H1 (cell line): ENCODE measurements at places on chromosomes 6 and 20.

- DNase-seq = no peak
These were observed 35.0 kb downstream of the ARMC2 start for GRCh38 chr6:108883172-108883571.

- no peak for DNase-seq
These were observed 66.5 kb upstream of the PIM1 start for GRCh38 chr6:37103169-37104039.

- no peak for DNase-seq
These were observed 84.9 kb upstream of the NRN1 start for GRCh38 chr6:6091608-6092002.

DNA sequence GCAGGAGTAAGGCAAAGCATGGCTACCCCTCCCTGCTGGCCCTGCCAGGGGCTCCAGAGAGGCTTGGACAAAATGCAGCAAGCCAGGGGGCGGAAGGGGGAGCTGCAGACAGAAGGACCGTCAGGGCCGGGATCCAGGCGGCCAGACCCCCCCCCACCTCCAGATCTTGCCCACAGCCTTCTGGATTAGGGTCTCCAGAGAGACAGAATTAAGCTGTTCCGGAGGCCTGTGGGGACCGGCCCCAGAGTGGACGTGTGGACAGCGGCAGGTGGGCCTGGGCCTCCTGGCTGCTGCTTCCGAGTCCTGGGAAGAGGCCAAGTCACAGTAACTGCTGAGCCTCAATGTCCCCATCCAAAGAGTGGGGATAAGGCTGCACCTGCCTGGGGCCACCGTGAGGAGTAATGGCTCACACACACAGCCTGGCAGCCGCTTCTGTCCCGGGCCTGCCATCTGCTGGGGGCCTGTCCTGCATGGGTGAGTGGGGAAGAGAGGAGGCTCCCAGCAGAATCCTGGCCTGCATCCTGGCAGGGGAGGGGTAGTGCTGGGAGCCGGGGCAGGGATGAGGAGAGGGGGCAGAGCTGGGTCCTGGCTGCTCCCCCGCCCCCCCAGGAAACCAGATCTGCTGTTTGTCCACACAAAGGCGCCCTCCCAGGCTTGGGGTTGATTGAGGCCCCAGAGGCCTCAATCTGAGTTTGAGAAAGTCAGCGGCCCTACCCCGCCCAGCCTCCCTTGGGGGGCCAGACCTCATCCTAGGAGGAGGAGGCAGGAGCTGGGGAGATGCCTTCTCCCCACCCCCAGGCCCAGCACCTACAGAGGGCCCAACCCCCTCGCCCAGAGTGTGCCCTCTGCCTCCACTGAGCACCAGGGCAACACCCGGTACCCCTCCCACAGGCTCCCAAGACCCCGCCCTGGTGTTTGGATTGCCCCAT is 3.9 kb downstream of the LAMA5 start:
- no peak for DNase-seq
